ENCODE measurements at places on chromosomes 2 and 18. TPM values are rescaled to one million over a fixed set of nuclear protein-coding genes. Genes with fewer than 3 reads are reported as not detected.

GRCh38 chr18:52069201-52069600 is 270.8 kb upstream of the DCC start:
- DNase-seq, result no peak

- DNase-seq, result no peak
These were observed 86.9 kb upstream of the EML6 start for GRCh38 chr2:54636415-54637139.

DNA sequence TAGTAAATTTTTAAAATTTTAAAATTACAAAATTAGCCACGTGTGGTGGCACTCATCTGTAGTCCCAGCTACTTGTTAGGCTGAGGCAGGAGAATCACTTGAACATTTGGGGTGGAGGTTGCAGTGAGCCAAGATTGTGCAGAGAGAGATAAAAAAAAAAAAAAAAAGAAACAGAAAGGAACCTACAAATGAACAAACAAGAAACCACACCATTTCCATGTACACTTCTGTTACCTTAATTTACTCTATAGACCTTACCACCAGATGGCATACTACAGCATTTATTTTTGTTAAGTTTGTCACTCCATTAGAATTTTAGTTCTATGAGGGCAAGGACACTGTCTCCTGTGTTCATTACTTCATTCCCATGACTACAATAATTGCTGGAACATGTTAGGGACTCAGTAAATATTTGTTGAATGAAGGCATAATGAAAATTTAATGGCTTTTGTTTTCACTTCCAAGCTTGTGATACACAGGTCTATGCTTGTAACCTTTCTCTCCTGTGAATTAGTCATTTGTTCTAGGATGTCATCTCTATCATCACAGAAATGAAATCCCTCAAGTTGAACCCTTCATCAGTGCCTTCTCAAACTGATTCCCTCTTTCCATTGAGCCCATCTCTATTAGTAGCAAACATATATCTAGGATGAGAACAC is 76.0 kb downstream of the ARHGAP15 start:
- DNase-seq, result no peak

TGFA gene
- total RNA-seq, result 4.7 TPM

GRCh38 chr2:12556762-12557161 is 160.0 kb upstream of the TRIB2 start:
- no peak for DNase-seq

- no peak for DNase-seq
These were observed 3.2 kb downstream of the PTPRN start for GRCh38 chr2:219306047-219306446.

- no peak for DNase-seq
These were observed 77.8 kb downstream of the MALT1 start for GRCh38 chr18:58748899-58749595.
